ENCODE measurements at places on chromosomes 5 and 9.

DNA sequence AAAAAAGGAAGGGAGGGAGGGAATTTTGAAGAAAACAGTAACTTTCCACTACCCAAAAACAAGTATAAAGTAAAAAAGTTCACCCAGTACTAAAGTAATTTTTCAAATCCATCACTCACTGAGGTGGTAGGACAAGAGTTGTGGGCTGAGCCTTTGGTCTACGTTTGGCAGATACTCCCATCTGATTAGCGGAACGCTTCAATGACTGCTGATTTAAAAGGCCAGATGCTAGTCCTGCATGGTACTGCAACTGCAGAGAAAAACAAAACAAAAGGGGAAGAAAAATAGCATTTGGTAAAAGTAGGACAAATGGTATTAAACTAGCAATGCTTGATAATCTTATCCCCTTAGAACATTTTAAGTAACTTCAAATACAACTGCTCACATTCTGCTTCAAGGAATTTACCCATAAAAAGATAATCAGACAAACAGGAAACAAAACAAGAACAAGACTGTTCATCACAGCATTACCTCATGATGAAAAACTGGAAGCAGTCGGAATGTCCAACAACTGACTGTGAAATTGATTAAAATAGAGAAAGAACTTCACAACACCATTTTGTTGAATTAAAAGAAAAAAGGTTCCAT lies 65.4 kb downstream of the MED27 start:
- no peak for DNase-seq

DNA sequence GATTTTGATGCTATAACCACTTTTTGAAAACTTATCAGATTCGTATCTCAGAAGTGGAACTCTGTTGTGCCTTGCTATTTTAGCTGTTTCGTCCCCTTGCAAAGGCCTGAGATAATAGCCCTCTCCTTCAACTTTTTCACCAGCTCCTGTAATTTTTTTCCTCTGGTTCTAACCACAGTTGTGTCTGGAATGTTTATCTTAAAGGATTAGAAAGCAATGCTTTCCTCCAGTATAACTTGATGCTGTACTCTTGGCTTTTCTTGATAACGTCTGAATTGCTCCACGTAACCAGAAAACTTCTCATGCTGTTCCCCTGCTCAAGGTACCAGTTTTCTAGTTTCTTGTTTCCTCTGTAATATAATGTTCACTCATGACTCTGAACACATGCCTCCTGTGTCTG lies 209.4 kb downstream of the DTWD2 start:
- DNase-seq, result no peak

DNA sequence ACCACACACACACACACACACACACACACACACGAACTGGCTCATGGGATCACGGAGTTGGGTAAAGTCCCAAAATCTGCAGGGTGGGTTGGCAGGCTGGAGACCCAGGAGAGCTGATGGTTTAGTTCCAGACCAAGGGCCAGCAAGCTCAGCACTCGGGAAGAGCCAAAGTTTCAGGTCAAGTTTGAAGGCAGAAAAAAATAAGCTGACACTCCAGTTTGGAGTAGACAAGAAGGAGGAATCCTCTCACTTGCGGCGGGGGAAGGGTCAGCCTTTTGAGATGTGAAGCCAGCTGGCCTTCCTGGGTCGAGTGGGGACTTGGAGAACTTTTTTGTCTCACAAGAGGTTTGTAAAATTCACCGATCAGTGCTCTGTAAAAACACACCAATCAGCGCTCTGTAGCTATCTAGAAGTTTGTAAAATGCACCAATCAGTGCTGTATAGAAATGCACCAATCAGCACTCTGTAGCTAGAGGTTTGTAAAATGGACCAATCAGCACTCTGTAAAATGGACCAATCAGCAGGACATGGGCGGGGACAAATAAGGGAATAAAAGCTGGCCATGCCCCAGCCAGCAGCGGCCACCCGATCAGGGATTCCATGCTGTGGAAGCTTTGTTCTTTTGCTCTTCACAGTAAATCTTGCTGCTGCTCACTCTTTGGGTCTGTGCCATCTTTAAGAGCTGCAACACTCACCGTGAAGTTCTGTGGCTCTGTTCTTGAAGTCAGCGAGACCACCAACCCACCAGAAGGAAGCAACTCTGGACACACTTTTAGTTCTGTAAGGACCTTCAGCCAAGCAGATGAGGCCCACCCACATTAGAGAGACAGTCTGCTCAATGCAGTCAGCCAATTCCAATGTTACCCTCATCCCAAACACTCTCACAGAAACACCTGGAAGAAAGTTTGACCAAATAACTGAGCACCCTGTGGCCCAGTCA lies 37.8 kb upstream of the UNC5A start:
- DNase-seq, result no peak

DNA sequence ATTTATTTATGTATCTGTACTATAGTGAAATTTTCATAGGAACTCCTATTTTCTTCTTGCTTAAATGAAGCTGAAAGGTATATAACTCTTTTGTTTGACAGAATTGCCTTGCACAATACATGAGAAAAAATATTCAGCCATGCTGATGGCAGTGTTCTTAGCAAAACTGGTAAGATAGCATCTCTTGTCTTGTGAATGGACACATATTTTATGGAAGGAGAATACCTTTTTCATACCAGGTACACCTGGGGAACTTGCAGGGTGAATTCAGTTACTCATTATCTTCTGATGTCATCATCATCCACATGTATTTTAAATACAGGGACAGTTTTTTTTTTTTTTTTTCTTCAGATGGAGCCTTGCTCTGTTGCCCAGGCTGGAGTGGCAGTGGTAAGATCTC lies 49.4 kb downstream of the MAMDC2 start:
- DNase-seq, result no peak

DNA sequence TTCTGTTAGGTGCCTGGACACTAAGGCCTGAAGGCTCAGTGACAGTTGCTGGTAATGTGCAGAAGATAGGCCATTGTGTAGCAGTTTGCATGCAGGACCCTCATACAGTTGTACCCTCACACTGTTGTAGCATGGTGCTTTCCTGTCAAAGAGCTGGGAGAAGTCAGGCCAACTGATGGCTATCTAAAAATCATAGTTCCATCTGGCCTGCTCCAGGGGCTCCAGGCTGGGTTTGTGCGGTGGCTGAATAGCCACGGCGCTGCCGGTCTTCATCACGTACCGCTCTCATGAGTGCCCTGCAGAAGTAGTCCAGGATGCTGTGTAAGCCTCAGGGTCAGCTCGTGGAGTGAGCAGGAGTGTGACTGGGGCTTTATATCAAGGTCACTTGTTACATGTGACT lies 12.2 kb downstream of the SECISBP2 start:
- no peak for DNase-seq

DNA sequence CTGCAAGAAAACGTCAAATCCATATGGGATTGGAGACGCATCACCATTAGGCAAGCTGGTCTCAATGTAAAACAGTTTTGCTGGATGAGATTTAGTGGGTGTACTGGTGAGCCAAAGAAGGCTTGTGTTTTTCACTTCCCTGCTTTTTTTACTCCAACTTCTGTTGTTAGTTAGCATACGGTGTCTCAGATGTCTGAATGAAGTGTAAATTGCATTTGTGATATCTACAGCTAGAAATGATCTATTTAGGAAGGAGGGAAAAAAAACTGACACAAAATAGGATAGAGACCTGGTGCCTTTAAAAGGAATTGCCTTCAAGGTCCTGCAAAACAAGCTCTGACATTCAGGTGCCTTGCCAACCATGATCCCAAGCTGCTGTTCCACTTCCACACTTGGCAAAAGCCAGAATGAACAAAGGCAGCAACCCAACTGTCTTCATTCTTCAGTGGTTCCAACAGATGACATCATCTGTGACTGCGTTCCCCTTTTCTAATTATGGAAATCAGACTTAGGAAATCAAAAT lies 104.2 kb upstream of the RAI14 start:
- no peak for DNase-seq

- DNase-seq, result no peak
Observed at GRCh38 chr5:136058039-136058971, 29.5 kb downstream of the TGFBI start.

DNA sequence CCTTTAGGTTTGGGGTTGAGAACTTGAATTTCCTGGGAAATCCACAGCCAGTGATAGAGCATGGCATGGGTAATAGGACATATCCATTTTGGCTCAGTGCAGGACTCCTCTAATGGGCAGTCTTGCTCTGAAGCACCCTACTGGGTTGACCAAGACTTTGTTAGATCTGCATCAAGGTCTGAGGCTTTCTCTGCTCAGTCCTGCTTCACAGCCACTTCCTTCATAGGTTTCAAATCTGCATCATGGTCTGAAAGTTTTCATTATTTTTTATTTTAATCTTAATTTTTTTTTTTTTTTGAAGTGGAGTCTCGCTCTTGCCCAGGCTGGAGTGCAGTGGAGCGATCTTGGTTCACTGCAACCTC lies 36.5 kb downstream of the KIF2A start:
- DNase-seq, result no peak

DNA sequence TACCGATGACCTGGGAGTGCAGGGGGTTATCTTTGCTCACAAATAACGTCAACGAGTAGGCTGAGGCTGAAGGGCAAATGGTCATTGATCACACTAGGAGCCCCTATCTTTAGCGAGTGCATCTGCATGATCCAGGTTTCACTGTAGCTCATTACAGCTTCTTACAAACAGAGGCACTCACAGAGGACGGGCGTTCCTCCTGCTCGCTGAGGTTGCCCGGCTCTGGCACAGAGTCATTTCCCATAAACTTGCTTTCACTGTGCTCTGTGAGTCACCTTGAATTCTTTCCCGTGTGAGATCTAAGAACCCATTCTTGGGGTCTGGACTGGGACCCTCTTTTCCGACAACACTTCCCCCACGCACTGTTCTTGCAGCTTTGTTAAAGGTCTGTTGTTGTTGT lies 1.9 kb upstream of the PAEP start:
- no peak for DNase-seq

DNA sequence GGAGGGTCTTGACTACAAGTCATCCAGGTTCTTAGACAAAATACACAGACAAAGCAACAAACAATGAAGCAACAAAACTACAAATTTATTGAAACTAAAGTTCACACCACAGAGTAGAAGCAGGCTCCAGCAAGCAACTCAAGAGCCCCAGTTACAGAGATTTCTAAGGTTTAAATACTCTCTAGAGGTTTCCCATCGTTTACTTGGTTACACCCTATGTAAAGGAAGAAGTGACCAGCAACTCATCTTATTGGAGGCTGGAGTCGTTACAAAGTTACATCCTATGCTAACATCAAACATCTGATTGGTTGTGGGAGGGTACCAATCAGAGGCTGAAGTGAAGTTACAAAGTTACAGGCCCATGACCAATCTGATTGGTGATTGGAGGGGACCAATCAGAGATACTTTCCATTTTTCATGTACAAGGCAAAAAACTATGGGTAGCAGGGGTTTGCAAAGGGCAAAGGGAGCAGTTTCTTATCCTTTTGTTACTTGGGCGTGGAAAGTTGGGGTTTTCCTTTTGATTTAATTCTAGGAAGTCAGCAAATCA lies 2292.6 kb upstream of the C9orf72 start:
- DNase-seq, result no peak

GRCh38 chr9:117718701-117719100 lies 14.5 kb downstream of the TLR4 start:
- DNase-seq, result no peak

- no peak for DNase-seq
Observed at GRCh38 chr9:2362150-2362549, 259.4 kb upstream of the VLDLR start.

DNA sequence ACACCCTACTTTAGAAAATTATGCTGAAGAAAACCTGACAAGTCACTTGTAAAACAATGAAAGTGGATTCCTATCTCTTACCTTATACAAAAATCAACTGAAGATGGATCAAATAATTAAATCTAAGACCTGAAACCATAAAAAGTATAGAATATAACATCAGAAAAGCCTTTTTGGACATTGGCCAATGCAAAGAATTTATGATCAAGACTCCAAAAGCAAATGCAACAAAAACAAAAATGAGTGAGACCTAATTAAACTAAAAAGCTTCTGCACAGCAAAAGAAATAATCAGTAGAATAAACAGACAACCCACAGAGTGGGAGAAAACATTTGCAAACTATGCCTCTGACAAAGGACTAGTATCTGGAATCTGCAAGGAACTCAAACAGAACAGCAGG lies 303.0 kb upstream of the CDH9 start:
- no peak for DNase-seq

- DNase-seq, result no peak
Observed at GRCh38 chr5:17218353-17219005, 1.0 kb downstream of the BASP1 start.

DNA sequence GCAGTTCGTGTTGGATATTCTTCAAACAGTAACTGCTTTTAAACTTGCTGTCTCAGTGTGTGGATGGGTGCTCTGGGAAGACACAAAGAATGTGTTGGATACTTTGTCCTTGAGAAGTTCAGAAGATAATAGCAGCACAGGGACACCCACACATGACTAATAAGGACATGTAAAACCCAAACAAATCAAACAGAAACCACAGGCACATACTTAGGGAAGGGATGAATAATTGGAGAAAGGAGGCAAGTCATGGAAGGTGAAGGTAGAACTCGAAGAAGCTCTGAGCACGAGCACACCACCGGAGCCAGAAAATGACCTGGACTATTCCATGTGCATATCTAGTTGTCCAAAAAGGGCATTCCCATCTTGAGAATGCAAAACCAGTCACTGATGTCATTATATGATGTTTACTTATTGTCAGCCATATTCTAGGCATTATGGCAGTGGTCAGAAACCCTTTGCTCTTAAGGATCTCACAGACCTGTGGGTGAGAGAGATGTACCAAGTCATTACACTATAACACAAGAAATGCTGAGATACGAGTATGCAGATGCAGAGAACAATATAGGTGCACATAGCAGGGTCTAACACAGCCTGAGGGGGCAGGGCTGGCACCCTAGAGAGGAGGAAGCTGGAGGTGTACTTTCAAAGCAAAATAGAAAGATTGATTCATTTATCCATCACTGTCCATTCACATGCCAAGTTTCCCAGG lies 152.9 kb downstream of the PIK3R1 start:
- DNase-seq, result peak; percentile 40

- peak; percentile 28 for DNase-seq
Observed at GRCh38 chr5:131810510-131811249, 13.9 kb upstream of the FNIP1 start.

DNA sequence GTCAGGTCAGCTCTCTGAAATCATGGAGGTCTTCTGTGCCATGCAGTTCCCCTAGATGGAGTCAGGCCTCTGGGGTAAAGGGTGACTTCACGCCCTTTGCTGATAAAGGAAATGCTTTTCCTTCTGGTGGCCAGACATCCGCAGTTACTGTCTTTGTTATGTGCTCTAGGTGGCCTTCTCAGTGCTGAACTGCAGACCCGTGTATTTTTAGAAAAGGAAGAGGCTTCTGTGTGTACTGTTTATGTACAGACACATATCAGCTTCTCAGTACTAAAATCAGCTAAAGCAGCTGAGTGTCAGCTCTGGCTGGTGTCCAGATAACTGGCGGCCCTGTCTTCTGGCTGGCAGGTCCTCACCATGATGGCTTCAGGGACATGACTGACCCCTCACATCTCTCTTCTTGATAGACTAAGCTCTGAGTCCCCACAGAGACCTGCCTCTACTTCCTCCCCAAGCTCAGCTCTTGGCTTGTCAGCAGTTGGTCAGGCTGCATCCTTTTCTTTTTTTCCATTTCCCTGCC lies 75.3 kb downstream of the ARHGAP26 start:
- peak; percentile 23 for DNase-seq

Data from activated CD8-positive, alpha-beta T cell treated with anti-CD3 and anti-CD28 coated beads for 36 hours (primary cell).